ENCODE measurements at places on chromosomes 3 and 15. TPM values are rescaled to one million over a fixed set of nuclear protein-coding genes. Genes with fewer than 3 reads are reported as not detected.

- no peak for DNase-seq
Observed at GRCh38 chr15:85554852-85555521, 174.6 kb downstream of the AKAP13 start.

DNA sequence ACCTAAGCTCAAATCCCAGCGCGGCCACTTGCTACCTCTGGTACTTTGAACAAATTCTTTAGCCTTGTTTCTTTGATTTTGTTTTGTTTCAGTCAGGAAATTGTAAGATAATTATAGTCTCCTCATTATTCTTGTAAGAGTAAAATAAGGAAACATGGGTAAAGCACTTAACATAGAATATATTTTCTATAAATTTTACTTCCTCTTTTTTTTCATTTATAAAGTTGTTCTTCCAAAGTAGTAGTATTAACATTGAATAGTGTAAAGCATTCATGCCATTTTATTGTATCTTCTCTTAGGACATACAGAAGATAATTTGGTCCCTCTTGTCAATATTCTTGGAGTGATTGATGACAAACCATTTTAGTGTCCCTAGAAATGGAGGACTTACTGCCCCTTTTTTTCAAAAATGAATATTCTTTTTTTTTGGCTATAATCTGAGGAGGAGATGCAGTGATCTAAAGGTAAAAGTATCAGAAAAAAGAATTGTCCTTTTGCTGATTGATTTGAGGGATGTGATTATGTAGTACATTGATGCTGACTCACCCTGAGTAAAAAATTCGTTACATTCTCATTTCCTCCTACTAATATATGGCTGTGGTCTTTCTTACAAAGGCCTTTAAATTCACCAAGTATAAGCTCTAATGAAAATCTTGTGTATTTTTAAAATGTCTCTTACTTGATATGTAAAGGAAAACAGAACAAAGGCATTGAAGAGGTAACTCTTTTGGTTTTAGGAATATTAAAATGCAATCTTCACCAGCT, 51.0 kb downstream of the ALCAM start:
- DNase-seq, result no peak

GRCh38 chr3:151499168-151499567, 38.3 kb upstream of the IGSF10 start:
- DNase-seq, result no peak

- peak; percentile 66 for DNase-seq
Observed at GRCh38 chr15:69499521-69500211, 47.0 kb downstream of the RPLP1 start.

DNA sequence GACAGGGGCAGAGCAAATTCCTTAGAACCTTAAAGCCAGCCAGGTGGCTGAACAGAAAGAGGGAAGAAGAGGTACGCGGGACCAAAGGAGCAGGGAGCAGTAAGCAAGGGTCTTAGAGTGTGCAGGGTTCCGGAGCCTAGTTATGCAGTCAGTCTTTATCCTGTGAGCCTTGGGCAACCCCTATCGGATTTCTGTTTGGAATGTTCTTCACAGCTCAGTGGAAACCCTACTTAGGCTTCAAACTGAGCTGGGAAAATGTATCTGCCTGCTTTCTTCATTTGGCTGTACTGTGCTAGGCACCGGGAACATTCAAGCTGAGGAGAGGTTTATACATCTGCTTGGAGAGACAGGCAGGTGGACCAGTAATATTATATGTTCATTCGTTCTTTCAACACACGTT, 37.1 kb downstream of the PSMD6 start:
- DNase-seq, result no peak

LRRC31 gene
- total RNA-seq, result not detected

DNA sequence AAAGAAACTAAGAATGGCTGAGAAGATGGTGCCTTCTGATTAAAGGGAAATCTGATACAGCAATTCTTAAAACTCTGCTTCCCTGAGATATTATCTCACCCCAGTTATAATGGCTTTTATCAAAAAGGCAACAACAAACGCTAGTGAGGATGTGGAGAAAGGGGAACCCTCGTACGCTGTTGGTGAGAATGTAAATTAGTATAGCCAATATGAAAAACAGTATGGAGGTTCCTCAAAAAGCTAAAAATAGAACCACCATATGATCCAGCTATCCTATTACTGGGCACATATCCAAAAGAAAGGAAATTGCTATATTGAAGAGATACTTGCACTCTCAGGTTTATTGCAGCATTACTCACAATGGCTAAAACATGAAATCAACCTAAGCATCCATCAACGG, 65.1 kb downstream of the GOLIM4 start:
- DNase-seq, result no peak

OSBPL10 gene
- total RNA-seq, result 4.6 TPM

DNA sequence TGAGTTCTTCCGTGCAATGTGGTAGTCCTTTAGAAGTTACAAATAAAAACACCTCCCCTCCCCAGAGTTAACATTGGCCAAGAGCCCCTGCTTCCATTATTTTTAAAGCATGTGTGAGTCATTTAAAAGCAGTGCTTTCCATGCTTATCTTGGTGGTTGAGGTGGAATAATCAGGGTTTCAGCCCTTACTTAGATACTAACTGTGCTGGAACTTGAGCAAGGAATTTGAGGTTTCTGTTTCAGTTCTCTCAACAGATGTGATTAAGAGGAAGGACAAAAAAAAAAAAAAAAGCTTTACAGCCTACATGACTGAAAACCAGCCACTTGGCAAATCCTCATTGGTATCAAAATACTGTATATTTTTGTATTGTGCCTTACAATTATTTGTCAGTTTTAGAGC, 64.5 kb downstream of the CGNL1 start:
- DNase-seq, result no peak

All from right cardiac atrium (tissue), 5 donors.